Activated naive CD4-positive, alpha-beta T cell treated with anti-CD3 and anti-CD28 coated beads, Interleukin-2, amount 10 ng/mL, durations not matched to agents 5 hours and 36 hours (primary cell): ENCODE measurements at places on chromosomes 6 and 20. TPM values are rescaled to one million over a fixed set of nuclear protein-coding genes. Genes with fewer than 3 reads are reported as not detected.

SLC22A16 gene
- total RNA-seq = not detected

TTBK1 gene
- not detected for total RNA-seq

ZSCAN12 gene
- total RNA-seq = 7.2 TPM

ALDH8A1 gene
- total RNA-seq = 0.81 TPM

C4A gene
- total RNA-seq = 4.2 TPM

MCHR2 gene
- not detected for total RNA-seq

OR2B6 gene
- not detected for total RNA-seq

OPRM1 gene
- total RNA-seq = not detected

SLC35D3 gene
- total RNA-seq = not detected

PRDM13 gene
- not detected for total RNA-seq

VIP gene
- not detected for total RNA-seq
